ENCODE measurements at places on chromosomes 5 and 9.

- no peak for DNase-seq
Measured at GRCh38 chr9:112665347-112665746, 52.6 kb downstream of the INIP start.

DNA sequence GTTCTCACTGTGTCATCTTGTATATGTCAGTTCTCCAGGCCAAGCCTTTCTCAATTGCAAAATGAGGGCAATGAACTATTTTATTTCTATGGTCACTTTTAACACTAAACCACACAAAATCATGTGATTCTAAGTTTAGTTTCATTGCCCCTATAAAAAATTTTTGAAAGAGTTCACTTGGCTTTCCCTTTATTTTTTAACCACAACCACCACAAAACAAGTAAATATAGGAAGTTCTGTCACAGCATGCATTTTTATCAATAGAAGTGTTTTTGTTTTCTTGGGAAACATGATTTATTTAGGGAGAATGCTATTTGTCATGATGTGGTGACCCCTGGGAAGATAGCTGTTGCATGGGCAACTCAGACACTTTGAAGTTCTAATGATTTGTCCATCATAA lies 169.1 kb downstream of the CSNK1G3 start:
- no peak for DNase-seq

GRCh38 chr5:159051421-159052282 lies 48.1 kb downstream of the EBF1 start:
- DNase-seq = peak; percentile 41

GRCh38 chr9:94650949-94651348 lies 11.6 kb upstream of the FBP1 start:
- no peak for DNase-seq

DNA sequence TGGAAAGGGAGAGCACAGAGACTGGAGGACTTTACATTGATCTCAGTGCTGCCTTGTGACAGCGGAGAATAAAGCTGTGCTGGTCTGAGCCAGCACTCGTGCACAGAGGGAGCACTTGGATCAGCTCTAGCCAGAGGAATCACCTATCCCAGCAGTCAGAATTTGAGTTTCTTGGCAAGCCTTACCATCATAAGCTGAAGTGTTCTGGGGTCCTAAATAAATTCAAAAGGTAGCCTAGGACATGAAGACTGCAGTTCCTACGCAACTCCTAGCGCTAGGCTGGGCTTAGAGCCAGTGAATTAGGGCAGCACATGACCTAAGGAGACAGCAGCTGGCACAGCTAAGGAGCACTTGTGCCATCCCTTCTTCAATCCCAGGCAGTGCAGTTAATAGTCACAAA lies 119.5 kb downstream of the HMHB1 start:
- DNase-seq = no peak

GRCh38 chr5:81782811-81783210 lies 31.9 kb upstream of the SSBP2 start:
- no peak for DNase-seq

DNA sequence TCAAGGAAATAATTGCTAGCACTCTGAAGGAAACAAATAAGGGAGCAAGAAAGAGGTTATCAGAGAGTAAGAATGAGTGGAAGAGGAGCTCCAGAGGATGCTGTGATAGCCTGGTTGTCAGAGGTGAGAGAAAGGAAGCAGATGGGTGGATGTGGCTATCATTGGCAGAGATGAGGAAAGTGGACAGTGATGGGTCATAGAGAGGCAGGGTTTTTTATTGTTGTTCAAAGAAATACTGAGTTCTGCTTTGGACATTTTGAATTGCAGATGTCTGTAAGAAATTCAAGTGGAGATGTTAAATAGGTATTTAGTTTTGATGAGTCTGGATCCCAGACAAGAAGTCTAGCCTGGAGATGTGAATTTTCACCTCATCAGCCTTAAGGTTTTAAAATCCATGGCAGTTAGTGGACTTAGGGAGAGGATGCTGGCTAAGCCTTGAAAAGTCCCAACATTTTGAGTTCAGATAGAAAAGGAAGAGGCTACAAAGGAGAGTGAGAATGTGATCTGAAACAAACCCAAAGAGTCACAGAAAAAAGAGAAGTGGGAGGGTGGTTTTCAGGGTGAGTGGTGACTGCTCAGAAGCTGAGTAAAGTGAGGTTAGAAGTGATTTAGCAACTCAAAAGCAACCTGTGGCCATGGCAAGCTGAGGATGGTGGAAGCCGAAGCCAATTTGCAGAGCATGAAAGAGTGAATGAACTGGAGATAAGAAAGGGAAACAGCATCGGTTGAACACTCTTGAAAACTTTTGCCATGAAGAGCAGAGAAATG lies 50.4 kb downstream of the PPIC start:
- DNase-seq = no peak

- no peak for DNase-seq
Measured at GRCh38 chr5:116068028-116068632, 16.7 kb upstream of the COMMD10 start.

GRCh38 chr9:21969951-21970799 lies 24.0 kb downstream of the CDKN2A start:
- DNase-seq = no peak

GRCh38 chr9:87667164-87667738 lies 58.7 kb upstream of the CTSL start:
- no peak for DNase-seq

DNA sequence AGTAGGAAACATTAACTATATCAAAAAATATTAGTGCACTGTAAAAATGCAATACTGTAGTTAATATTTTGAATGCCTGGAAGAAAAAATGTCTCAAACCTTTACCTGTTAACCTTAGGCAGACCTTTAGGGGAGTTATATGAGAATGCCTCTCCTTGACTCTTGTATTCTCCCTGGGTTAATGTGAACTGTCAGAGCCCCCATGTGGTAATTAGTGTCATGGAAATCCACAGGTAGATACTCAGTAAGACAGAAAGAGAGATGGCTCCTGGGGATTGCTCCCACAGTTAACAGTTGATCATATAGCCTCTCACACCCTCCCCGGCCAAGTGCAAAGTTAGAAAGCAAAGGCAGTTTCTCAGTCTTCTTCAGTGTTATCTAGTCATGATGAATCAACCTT lies 742.8 kb downstream of the NR2F1-AS1 start:
- no peak for DNase-seq

GRCh38 chr5:68722357-68722756 lies 371.5 kb upstream of the SLC30A5 start:
- no peak for DNase-seq

GRCh38 chr9:126109575-126109974 lies 217.1 kb upstream of the MVB12B start:
- no peak for DNase-seq

DNA sequence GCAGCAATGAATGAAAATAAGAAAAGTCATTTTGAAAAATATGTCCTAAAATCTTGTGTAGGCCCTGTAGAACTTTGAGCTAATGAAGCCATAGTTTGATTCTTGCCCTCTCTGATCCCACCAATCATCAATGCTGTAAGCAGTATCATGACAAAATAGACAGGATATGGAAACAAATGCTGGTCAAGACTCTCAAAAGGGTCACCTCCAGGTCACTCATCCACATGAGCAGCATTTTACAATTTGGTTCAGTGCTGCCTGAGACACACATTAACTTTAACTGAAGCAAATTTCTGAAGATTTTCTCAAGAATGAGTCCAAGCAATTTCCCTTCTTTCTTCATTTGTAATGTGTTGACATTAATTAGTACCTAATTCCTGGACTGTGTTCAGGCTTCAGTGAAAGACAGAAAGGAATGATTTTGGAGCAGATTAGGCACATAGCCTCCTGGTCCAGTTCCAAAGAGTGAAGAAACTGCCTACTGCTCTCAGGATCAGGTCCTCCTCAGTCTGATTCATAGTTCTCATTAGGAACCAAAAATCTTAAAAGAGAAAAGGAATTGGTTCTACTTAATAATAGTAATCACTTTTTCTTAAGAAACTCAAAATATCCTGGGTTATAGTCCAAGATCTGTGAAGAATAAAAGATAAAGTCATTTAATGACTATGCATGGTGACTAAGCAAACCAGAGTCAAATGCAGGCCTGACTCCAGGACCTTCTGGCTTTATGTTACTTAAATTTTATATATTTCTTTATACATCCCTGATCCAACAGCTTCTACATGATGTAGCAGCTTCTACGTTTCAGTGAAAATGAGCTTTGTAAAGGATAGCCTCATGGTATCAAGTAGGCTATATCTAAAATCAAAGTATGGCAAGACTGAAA lies 192.1 kb upstream of the RGMB start:
- DNase-seq = no peak

DNA sequence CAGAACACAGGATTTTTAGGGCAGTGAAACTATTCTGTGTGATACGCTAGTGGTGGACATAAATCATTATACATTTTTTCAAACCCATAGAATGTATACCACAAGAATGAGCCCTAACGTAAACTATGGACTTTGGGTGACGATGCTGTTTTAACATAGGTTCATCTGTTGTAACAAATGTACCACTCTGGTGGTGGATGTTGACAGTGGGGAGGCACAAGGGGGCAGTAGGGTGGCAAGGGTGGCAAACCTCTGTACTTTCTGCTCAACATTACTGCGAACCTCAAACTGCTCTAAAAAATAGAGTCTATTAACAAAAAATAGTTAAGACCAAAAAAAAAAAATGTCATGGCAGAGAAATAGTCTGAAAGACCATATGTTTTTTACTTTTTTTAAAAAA lies 9.1 kb upstream of the MVB12B start:
- DNase-seq = no peak

DNA sequence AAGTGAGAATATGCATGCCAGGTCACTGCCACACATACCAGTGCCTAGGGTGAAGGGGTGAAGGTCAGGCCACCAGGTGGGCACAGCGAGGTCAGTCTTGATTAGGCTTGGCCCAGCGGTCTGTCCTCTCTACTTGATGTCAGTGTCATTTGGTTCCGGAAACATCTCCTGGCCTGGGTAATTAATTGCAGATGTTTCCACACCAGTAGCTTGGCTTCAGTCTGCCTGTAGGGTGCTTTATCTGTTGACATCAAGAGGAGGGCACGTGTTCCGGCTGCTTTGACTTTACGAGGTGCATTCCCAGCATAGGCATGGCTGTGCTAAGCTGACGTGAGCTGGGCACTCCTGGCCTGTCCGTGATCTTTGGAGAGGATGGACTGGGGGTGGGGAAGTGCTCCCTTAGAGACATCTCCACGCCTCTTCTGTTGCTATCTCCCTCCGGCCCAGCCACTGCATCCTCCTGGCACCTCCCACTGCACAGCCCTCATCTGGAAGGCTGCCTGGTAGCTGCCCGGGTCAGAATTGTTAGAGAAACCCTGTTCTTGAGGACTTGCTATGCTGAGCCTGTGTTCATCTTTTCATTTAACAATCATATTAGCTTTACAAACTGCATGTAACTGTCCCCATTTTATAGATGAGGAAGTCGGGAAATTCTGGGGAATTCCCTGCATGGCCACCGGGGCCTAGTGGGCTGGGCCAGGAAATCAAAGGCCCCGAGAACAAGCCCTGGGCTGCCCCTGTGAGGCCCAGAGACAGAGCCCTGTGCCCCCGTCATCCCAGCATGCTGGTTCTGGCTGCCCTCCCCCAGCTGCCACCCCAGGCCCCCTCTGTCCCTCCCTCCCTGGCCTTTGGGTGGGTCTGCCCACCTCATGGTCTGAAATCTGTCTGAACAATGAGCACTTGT lies 29.1 kb downstream of the JADE2 start:
- peak; percentile 31 for DNase-seq

DNA sequence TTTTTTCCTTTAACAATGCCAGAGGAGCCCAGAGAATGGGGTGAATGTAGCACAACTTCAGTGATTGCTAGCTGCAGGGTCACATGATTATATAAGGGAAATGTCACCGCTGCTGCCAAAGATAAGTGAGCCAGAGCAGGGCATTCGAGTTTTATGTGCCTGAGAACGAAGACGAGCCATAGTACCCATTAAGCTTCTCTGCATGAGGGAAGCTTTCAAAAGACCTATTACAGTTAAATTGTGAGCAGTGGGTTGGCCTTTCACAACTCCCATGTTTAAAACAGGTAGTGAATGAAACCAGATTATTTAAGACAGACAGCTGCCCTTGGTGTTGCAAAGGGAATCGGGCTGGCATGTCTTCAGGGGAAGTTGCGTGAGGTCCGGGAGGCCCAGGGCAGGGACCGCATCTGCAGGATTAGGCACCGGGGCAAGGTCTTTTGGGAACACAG lies 82.4 kb upstream of the TNFAIP8 start:
- no peak for DNase-seq

DNA sequence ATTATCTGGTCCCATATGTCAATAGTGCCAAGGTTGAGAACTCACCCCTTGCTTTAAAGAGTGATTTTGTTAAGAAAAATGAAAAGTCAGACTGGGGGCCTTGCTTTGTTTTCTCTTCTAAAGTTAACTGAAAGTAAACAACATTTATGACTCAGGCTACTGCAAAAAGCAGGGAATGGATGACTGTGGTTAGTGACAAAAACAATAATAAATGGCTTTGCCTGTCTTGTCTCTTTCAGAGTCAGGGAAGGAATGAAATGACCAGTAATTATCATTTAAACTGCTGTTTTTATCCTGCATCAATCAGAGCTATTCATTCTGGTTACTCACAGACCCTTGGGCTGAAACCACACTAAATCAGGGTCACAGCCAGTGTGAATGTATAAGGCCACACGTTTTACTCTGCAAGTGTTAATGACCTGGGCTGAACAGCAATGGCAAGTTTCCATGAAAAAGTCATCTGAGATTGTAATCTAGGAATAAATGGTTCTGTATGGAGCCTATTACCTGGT lies 112.2 kb downstream of the ZNF608 start:
- no peak for DNase-seq

DNA sequence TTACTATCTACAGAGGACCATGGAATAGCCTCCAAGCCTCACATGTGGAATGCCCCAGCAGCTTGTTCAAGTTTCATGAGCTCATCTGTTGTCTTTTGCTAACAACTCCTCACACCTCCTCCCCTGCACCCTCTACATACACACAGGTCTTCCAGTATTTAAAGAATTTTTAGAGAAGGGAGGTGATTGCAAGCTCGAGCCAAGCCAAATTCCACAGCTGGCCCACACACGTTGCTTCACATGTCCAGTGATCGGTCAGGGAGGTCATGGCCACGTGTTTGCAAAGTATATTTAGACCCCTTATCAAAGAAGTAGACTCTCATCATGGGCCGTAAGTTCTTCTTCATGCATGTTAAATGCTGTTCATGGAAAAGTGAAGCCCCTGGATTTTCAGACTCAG lies 281.7 kb downstream of the OSTF1 start:
- no peak for DNase-seq

GRCh38 chr5:84383296-84383815 lies 1.3 kb downstream of the EDIL3 start:
- no peak for DNase-seq

DNA sequence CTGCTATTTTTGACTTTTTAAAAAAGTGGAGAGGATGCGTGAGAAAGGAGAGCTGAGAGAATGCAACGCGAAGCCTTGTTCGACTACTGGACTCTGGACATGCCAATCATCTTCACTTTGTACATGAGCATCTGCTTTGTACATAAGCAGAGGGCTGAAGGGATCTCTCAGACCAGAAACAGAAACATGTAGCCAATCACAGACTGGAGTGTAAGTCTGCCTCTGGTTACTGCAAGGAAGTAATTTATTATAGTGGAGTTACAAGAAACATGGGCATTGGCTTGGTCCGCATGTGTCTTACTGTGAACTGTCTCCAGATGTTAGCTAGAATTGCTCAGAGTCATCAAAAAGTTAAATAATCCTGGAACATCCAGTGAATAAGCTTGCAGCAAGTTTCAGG lies 190.0 kb upstream of the GRAMD2B start:
- no peak for DNase-seq

GRCh38 chr9:35385042-35385441 lies 104.9 kb upstream of the RUSC2 start:
- peak; percentile 55 for DNase-seq

- DNase-seq = no peak
Measured at GRCh38 chr9:116616304-116616914, 70.7 kb upstream of the TRIM32 start.

All from dorsolateral prefrontal cortex (tissue), 122 donors.